ENCODE measurements at places on chromosomes 5 and 9.

DNA sequence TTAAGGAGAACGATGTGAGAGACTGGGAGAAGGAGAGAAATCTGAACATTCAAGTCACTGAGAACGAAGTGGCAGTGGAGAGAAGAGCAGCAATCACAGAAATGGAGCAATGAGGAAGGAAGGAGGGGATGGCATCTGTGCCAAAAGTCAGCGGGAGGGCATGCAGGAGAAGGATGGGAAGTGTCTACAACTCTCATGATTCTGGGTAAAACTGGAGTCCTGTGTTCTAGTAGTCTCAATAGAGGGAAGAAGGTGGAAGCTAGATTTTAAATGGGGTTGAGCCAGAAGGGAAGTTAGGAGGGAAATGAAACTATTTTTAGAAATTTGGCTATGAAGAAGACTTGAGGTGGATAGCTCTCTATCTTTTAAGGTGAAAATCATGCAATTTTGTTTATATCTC, 39.1 kb upstream of the SPATA31C2 start:
- no peak for DNase-seq

DNA sequence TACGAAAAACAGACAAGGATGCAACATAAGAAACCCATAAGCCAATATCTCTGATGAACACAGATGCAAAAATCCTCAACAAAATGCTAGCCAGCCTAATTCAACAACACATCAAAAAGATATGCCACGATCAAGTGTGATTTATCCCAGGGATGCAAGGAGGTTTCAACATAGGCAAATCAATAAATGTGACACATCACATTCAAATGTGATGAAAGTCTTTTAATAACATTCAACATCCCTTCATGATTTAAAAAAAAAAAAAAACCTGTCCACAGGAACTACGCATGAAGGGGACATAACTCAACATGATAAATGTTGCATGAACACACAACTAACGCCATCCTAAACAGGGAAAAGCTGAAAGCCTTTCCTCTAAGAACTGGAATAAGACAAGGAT, 102.2 kb downstream of the PLPP1 start:
- DNase-seq = no peak

DNA sequence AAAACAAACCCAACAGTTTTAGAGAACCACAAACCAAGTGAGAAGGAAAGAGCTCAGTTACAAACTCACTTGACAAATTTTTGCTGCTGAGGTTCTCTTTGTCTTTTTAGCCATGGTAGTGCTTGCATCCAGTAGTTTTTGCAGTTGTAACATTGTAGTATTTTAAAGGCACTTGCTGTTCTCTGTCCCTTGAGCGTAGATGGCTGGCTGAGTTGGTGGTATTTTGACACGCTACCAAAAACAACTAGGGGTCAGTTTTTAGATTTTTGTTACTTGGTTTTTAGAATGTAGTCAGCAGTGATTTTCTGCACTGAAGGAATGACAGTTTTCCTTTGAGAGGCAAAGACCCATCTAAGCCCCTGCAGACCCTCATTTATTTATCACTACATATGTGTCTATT, 58.0 kb downstream of the TLE4 start:
- DNase-seq = no peak

DNA sequence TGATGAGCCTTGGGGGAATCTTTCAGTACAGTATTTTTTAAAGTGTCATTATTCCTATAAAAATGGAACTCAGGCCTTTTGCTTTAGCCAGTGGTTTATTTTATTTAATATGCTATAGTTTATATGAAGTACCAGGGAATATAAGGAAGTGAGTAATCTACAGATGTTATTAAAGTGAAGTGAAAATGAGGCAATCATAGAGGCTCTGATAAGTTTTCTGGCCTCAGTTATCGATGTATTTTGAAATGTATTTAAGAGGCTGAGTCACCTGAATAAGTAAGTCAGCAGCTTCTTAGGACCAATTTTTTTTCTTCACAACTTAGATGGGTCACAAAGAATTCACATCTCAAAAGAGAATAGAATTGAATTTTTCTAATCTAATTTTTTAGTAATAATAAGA, 829.0 kb downstream of the DNAH5 start:
- peak; percentile 19 for DNase-seq

GRCh38 chr5:24644761-24645160, at the start of gene CDH10:
Gene CDH10 (minus strand): TSS chr5:24644978. CDS start chr5:24593490, 51,488 bp downstream.
- DNase-seq = peak; percentile 26

DNA sequence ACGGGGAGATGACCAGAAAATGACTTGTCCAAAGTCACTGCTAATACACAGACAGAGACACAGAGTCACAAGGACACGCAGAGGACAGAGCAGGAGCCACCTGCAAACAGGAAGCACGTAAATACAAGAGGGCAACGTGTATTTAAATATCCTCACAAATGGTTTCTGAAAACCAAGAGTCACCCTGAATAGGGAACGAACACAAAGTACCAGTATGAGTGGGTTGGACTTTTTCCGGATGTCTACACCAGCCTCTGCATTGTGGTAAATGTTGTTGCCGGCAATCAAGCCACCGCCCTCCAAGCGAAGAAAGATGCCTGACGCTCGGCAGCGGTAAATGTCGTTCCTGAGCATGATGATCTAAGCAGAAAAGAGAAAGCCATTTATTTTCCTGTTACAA, 44.5 kb downstream of the FBXO10 start:
- DNase-seq = no peak

DNA sequence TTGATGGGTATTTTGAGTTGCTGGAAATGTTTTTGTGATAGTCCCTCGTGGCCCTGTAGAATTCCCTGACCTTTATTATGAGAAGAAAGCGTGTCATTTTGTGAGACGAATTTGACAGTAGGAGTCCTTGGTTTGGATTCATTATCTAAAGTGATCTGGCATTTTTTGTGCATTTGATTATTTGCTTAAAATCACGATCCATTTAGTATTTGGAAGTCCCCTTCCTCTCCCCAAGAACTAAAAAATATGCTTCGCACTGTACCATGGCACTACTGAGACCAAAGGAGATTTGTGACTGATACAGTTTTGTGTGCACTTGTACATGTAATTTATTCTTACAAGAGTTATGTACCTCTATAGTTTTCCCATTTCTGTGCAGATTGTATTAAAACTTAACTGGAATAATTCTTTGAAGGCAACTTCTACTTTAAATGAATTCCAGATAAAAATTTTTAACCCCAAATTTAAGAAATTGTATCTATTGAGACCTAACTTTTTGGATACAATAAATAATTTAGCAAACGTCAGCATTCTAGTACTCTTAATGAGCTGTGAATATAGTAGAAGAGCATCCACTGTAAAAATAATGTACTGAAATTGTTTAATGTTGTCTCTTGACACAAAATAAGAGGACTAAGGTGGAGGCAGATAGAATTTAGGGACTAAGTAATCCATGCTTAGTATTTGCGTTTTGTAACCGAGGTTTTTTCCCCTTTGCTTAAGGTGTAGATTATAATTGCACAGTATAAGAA, 2.1 kb downstream of the MAP3K1 start:
- DNase-seq = peak; percentile 34

DNA sequence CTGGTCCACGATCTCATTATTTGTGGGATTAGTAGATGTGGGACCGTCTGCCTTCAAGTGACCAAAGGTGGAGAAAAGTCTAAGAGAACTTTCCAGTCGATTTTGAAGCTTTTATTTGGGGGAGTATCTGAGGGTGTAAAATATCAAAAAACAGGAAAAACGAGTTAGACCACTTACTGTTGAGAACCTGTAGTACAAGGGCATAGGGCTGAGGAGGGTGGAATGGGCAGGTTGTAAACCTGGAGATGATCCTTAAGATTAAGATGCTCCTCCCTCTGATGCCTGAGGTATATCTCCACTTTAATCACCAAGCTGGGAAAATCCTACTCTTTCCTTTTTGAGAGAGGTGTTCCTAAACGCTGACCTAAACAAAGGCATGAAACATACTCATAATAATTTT, 32.0 kb upstream of the GTF2H2C start:
- no peak for DNase-seq

DNA sequence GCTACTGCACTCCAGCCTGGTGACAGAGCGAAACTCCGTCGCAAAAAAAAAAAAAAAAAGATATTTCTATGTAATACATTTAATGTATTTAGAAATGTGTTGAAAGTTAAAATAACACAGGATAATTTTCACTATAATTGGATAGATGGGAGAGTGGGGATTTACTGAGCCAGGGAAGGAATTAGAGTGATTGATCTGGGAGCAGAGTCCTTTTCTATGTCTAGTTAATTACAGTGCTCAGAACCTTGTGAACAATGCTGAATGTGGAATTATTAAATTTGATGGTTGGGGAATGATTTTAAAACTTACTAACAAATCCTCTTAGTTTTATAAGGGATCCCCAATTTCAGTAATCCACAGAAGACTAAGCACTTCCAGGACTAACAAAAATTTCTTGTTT, 239.7 kb downstream of the CSNK1G3 start:
- no peak for DNase-seq

DNA sequence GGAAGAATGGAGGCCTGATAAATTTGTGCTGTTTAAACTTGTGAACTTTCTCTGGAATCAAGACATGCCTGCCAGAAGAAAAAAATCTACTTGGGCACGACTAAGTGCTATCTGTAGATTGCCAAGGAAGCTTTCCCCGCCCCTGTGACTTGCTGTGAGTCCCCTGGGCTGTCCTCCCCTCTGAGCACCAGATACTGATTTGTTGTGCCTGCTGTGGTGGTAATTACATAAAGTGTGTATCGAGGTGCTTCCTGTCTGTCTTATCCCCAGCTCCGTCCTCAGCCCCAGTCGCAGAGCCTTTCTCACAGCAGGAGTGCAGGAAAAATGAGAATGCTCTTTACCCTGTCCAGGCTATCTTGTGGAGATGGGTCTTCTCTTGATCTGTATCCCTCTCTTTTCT, 53.9 kb downstream of the TRIO start:
- DNase-seq = no peak

- no peak for DNase-seq
Measured at GRCh38 chr5:96852759-96853158, 23.5 kb upstream of the ERAP2 start.

- peak; percentile 78 for DNase-seq
Measured at GRCh38 chr5:60287174-60287771, 393.7 kb upstream of the PDE4D start.

GRCh38 chr5:130976493-130976892, 188.6 kb downstream of the HINT1 start:
- DNase-seq = no peak

DNA sequence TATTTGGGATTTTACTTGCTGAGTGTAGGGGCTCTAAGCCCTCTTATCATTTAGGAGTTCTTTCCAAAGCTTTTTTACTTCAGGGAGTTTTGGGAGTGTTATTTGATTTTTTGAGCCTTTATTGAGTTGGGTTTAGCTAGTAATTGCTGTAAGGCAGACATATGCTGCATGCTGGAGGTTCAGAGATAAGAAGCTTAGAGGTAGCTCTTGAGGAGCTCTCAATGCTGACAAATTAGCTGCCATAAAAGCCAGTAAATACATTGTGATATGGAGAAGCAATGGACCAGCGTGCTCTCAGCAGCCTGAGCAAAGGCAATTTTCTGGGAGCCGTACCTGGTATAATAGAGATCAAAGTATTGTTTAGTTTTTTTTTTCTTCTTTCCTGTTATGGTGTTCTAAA, 11.6 kb downstream of the ARHGEF28 start:
- DNase-seq = no peak

GRCh38 chr5:133944263-133945185, 23.9 kb downstream of the C5orf15 start:
- peak; percentile 80 for DNase-seq

DNA sequence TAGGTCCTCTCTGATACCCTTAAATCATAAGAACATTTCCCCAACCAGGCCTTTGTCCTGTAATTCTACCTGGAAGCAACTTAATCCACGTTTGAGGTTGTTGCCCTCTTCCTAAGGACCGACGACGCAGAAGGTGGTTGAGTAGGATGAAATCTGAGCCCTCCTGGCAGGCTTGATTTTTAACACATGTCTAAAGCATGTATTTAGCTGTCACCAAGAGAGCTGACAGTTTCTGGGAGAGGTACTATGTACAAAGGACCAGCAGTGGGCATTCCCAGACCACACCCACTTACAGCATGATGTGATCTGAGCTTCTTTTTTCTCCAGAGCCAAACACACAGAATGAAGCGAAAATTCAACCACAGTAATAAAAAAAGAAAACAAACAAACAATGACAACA, 260.9 kb downstream of the SH3GL2 start:
- no peak for DNase-seq

DNA sequence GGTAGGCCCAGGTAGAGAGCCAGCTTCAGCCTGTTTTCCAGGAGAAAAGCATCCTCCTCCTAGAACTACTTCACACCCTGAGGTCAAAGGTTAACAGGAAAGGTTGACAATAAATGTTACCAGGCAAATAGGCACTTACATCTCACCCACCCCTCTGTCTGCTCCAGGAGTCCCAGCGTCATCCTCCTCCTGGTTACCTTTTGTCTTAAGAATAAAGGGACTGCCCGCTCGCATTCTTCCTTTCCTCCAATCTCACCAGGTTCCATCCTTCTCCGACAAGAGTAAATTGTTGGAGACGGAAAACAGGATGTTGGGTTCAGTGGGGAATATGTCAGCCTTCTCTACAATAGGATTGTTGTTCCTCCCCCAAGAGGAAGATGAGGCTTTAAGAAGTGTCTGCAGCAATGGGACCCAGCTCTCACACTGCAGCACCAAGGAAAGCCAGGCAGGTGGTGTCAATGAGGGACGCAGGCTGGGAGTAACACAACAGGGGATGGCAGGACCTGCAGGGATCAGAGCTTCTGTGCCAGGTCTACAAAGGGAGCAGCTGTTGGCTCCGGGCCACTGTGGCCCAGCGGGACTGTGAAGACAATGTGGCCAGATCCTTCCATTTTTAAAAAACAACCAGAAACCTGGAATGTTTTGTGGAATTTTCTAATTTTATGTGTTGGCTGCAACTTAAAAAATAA, 29.0 kb downstream of the FAT2 start:
- no peak for DNase-seq

GRCh38 chr9:126507318-126508109, 106.2 kb upstream of the LMX1B start:
- DNase-seq = no peak

DNA sequence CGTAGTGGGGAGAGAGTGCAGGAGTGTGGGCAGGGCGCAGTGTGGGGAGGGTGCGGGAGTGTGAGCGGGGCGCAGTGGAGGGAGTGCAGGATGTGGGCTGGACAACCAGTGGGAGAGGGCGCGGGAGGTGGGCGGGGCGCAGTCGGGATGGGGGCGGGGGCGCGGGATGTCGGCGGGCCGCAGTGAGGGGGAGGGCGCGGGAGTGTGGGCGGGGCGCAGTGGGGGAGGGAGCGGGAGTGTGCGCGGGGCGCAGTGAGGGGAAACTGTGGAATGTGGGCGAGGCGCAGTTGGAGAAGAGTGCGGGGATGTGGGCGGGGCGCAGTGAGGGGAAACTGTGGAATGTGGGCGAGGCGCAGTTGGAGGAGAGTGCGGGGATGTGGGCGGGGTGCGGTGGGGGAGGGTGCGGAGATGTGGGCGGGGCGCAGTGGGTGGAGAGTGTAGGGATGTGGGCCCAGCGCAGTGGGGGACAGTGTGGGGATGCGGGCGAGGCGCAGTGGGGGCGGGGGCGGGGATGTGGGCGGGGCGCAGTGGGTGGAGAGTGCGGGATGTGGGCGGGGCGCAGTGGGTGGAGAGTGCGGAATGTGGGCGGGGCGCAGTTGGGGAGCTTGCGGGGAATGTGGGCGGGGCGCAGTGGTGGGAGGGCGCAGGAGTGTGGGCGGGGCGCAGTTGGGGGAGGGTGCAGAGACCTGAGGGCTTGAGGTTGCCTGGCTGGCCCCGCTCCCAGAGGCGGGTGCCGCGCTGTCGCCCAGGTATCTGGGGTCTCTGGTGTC, at the start of gene NXNL2:
TSS of gene NXNL2 (plus strand) at position 723 of the 770 bp plus-strand sequence. CDS start 257 bp downstream, outside the sequence.
- peak; percentile 85 for DNase-seq
